ENCODE measurements at places on chromosomes 1 and 21. TPM values are rescaled to one million over a fixed set of nuclear protein-coding genes. Genes with fewer than 3 reads are reported as not detected.
A peak's percentile ranks its signal among the peaks of the same experiment; 100 is the strongest.

DNA sequence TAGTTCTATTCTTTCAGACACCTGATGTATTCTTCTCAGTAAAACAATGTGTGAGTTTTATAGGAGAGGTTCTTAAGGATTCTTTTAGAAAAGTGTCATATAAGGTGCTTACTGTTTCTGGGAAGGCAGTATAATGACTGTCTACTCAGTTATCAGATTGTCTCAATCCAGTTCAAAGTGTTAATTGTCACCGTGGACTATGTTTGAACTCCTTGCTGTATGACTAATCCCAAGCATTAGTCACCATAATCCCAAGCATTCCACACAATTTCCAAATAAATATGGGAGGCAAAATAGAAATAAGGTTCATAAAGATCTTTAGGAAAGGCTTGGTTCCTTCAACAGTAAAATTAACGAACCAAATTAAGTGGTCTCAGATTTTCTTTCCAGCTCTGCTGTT lies 342.1 kb upstream of the NR5A2 start:
- DNase-seq: no peak

DNA sequence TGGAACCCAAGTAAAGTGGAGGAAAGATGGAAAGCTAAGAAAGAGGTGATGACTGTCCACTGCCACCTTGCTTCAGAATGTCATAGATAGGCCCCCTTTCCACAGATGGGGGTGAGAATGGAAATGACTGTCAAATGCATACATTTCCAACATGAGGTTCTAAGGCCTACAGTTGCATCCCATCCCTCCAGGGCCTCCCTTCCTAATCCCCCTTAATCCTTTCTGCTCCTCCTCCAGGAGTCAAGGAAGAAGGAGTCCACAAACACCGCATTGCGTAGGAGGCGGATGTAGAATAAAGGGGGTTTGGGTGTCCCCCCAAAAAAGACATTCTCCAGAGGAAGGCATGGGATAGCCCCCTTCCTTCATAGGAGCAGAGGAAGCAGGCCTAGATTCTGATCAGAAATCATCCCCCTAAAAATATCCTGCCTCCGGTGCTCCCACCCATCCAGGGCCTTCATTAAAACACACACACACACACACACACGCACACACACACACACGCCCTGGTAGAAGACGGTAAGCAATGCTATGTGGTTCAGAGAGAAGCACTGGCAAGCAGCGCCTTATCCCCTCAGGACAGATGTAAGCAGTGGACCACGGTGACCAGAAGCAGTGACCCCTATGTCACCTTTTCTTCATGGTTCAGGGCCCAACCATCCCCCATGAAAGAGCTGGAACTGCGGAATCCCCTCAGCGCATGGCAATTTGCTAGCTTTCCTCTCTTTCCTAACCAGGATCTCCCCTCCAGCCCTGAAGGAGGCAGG lies 2.0 kb downstream of the SV2A start:
- no peak for DNase-seq

DNA sequence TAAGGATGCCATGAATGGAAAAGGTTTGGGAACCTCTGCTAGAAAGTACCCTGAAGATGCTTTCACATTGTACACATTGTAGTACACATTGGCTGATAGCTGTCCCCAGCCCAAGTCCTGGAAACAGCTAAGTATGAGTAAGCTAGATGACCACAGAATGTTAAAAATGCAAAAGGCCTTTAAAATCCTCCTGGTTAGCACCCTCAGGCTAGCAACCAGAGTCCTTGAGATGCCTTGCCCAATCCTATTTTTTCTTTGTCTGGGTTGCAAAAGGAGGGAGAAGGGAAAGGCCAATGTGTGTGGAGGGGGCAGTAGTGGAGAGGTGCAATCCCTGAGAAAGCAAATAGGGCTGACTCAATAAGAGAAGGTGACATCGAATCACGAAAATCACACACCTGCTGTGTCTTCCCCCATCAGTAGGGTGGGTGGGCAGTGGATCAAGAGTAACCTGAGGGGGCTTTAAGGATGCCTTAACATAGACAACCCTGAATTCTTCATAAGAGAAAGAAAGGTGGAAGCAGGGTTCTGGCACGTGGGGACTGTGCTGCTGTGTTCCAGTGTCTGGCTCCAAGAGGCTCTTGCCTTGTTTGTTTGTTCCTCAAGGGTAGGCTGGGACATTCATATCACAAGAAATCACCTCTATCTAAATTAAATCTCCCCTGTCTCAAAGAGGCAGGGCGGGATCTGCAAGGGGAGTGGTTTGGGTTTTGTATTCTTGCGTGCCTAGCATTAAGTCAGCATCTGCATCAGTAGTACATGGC lies 266.2 kb upstream of the PLXNA2 start:
- no peak for DNase-seq

DNA sequence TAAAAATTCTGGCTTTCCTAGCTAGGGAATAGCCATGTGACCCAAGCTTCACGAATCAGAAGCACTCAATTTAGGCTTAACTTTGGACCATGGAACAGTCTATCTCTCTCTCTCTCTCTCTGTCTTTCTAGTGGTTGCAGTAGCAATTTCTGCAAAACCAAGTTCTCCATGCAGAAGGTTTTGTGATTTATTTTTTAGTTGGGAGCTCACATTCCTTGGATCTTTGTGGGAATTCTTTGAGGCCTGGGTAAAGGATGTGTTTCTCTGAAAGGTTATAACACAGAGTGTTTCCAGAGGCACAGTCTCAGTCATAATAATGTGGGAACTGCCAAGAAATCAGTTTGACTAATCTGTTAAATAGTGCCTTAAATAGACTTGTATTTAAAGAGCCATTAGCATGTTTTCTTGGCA lies 112.3 kb upstream of the COL11A1 start:
- DNase-seq: no peak

DNA sequence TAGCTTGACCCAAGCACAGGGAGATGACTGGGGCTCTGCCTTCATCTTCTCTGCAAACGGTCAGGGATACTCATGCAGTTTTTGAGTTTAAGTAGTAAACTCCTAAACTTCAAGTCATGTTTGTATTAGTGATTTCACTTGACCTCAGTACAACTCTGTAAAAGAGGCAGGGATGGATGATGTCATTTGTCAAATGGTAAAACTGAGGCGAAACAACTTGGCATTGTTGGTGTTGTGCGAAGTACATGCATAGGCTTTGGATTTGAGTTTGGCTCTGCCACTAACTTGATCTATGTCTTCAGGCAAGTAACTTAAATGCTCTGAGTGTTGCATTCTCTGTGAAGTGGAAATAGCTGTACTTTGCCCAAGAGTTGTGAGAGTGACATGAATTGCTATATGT lies 42.7 kb downstream of the WNT4 start:
- no peak for DNase-seq

The FOXO6 gene
- total RNA-seq: not detected

The NUP210L gene
- total RNA-seq: not detected

- DNase-seq: no peak
These were observed 344.1 kb upstream of the VAMP3 start for GRCh38 chr1:7426780-7427604.

DNA sequence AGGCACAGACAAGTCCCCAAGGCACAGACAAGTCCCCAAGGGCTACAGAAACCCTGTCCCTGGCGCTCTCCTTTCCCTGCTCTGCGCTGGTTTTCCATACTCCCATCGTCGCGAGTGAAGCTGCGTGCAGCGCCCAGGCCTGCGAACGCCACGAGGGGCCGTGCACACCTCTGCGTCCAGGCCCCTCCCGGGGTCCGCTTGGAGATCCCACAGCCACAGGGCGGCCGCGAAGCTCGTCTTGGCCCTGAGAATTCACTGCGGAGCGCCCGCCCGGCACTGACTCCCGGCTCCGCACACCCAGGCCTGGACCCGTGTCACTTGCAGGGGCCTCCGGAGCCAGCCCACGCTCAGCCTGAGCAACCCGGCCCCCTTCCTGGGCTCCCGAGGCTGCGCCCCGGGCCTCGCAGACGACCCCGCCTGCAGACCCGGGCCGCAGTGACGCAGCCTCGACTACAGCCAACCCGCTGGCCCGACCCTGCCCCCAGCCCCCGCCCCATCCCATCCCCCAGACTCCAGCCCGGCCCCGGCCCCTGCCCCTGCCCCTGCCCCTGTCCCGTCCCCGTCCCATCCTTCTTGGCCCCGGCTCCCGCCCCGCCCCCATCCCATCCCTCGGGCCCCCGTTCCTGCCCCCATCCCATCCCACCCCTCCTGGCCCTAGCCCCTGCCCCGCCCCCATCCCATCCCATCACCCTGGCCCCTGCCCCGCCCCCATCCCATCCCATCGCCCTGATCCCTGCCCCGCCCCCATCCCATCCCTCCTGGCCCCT lies 841 bp downstream of the POFUT2 start:
- DNase-seq: peak; percentile 74

The FAM163A gene
- total RNA-seq: not detected

GRCh38 chr1:95622609-95623008 lies 388.6 kb downstream of the RWDD3 start:
- no peak for DNase-seq

GRCh38 chr1:202105571-202106339 lies 17.0 kb upstream of the GPR37L1 start:
- no peak for DNase-seq

GRCh38 chr1:77762072-77762476 lies 2.4 kb upstream of the USP33 start:
- no peak for DNase-seq

The RIPPLY3 gene
- total RNA-seq: not detected

The OR6K6 gene
- total RNA-seq: not detected

GRCh38 chr1:90834354-90834885 lies 117.3 kb upstream of the BARHL2 start:
- no peak for DNase-seq

The OPRD1 gene
- total RNA-seq: not detected

- peak; percentile 90 for DNase-seq
These were observed at the start of gene SMG7 for GRCh38 chr1:183472488-183473216. Gene SMG7 (plus strand): TSS chr1:183472499. CDS start chr1:183472621, 122 bp downstream.

The CD101 gene
- total RNA-seq: 1.5 TPM

The FCER1G gene
- 176 TPM for total RNA-seq

The C1orf87 gene
- total RNA-seq: not detected

The TINAGL1 gene
- total RNA-seq: 154 TPM

The CRP gene
- not detected for total RNA-seq

DNA sequence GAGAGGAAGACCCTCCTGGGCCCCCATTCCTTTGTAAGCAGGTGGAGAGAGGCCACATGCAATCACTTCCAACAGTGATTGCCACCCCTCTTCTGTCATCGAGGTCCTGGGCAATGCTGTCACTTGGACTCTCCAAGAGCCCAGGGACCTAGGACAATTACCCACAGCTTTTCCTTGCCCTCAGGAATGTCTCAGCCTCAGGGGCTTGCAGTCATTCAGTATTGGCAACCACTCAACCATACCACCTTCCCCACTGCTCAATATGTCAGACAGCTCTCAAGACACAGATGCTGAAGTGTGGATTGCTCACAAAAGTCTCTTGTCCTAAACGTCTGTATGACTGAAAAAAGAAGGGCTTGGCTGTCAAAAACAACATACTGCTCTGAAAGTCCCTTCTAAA lies 87.8 kb downstream of the PTPN14 start:
- DNase-seq: no peak

The FCMR gene
- total RNA-seq: 5.8 TPM

DNA sequence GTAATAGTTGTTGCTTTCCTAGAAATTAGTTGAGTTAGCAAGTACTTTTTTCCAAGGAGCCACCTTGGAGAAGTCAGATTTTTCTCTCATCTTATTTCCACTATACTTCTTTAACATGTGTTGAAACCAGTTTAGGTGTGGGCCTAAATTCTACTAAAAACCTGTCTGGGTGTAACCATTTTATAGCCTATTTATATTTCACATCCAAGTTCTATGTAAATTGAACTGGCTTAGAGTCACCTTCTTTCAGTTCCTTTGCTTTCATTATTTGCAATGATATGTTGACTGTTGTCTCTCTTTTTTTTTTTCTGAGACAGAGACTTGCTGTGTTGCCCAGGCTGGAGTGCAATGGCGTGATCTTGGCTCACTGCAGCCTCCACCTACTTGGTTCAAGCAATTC lies 195.6 kb downstream of the CLEC20A start:
- DNase-seq: no peak

The GPR52 gene
- total RNA-seq: 2.7 TPM

The ZBTB8A gene
- 6.8 TPM for total RNA-seq

The SAMD11 gene
- 2.8 TPM for total RNA-seq

DNA sequence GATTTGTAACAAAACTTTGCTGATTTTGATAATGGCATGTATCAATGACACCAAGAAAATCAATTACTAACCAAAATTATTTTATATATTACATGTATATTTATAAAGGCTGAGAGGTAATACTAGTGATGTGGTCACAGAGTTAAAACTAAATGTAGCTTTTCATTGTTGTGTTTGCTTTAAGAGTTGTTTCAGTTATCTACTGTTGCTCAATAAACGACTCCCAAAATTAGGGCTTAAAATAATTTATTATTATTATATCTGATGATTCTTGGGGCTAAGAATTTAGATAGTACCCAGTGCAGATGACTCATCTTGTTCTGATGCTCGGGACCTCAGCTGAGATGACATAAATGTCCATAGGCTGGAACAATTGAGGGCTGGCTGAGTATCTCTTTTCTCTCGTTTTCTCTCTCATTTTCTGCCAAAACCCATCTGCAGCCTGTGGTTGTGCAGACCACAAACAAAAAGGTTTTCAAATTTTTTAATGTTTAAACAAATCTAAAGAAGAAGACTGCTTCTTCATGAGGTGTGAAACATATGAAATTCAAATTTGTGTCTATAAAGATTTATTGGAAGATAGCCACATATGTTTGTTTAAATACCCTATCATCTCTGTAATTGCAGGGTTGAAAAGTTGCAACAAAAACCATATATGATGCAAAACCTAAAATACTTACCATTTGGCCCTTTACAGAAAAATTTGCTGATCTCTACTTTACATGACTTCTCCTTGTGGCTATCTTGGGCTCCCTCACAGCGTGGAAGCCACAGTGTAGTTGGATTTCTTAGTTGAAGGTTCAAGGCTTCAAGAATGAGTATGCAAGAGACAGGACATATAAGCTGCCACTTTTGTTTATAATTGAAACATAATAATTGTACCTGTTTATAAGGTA lies 14.8 kb upstream of the PTPRC start:
- DNase-seq: no peak

The PRAMEF20 gene
- total RNA-seq: not detected

DNA sequence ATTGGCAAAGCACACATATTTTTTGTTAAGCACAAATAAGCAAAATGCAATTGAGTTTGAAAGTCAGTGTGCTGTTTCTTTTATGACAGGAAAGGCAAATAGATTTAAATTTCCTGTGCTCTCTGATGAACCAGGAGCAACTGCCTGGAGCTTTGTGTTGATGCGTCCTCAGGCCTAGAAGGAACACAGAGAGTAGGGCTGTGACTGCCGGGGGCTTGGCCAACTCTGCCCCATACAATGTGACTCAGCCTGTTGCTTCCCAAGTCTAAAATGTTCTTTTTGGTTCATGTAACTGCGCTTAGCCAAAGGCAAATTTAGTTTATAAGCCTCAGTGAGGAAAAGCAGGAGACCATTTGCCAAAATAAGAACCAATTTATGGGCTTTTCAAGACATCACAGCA lies 37.5 kb downstream of the TOR1AIP2 start:
- DNase-seq: no peak

- DNase-seq: no peak
These were observed 141.8 kb upstream of the ZRANB2 start for GRCh38 chr1:71222668-71223067.

- DNase-seq: no peak
These were observed 5.9 kb downstream of the TARBP1 start for GRCh38 chr1:234473118-234473517.
